ENCODE measurements at places on chromosomes 7 and 10. TPM values are rescaled to one million over a fixed set of nuclear protein-coding genes. Genes with fewer than 3 reads are reported as not detected.

The CYP2C19 gene
- total RNA-seq, result not detected

The RNF32 gene
- 1.9 TPM for total RNA-seq

The LRIT1 gene
- total RNA-seq, result not detected

The ZNF777 gene
- total RNA-seq, result 13.9 TPM

Measured in endothelial cell (in vitro differentiated cells).